ENCODE measurements at places on chromosomes 6 and 20.

- no peak overlapping the region for H3K27ac ChIP-seq
- no peak overlapping the region for H3K4me3 ChIP-seq
- peaks cover 5% of the 10 kb centered on the region for H3K36me3 ChIP-seq
- no peak for DNase-seq
- H3K4me1 ChIP-seq, result peaks cover 33% of the 10 kb centered on the region
Observed at GRCh38 chr6:161232010-161232409, 41.9 kb downstream of the AGPAT4 start.

- DNase-seq, result no peak
- no peaks in the 10 kb centered on the region for H3K4me1 ChIP-seq
- H3K4me3 ChIP-seq, result no peak overlapping the region
- H3K27ac ChIP-seq, result no peak overlapping the region
Observed at GRCh38 chr6:138865480-138866109, 69.7 kb downstream of the ECT2L start.

DNA sequence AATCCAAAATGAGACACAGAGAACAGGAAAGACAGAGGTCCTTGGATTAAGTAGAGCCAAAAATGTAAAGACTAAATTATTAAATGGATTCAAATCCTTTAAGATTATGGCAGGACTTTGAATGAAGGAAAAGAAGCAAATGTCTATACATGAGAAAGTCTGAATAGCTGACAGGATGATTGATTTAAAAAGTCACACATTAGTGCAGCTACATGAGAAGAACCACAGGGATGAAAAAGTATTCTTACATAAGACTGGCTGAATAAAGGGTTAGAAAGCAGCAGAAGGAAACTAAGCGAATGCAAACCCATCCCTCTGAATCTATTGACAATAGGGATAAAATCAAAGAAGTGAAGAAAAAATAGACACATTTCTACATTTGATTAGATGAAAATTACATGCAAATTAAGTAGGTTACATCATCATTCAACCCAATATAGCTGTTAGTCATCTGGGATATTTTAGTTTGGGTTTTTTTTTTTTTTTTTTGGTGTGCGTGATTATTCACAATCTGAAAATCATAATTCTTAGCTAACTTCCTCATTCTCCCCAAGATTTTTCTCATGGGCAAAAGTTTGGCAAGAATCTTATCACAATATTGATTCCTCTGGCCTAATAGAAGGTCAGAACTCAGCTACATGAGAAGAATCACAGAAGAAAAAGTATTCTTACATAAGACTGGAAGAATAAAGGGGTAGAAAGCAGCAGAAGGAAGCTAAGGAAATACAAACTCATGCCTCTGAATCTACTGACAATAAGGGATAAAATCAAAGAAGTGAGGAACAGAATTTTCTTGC, 845.4 kb downstream of the HACE1 start:
- H3K27ac ChIP-seq, result no peak overlapping the region
- H3K4me3 ChIP-seq, result no peak overlapping the region
- DNase-seq, result no peak
- H3K27me3 ChIP-seq, result no peaks in the 10 kb centered on the region

GRCh38 chr20:1875762-1876161, 19.4 kb upstream of the SIRPA start:
- no peaks in the 10 kb centered on the region for H3K27me3 ChIP-seq
- peaks cover 7% of the 10 kb centered on the region for H3K4me1 ChIP-seq
- H3K36me3 ChIP-seq, result no peaks in the 10 kb centered on the region
- H3K4me3 ChIP-seq, result no peak overlapping the region
